Heart left ventricle (tissue), 16 donors: ENCODE measurements at places on chromosomes 2 and 18. TPM values are rescaled to one million over a fixed set of nuclear protein-coding genes. Genes with fewer than 3 reads are reported as not detected.

Gene TGIF1
- total RNA-seq, result 33.5 TPM

Gene DSG2
- total RNA-seq, result 41.0 TPM

- no peak for DNase-seq
These were observed 31.9 kb downstream of the EXOC6B start for GRCh38 chr2:72793798-72794440.

DNA sequence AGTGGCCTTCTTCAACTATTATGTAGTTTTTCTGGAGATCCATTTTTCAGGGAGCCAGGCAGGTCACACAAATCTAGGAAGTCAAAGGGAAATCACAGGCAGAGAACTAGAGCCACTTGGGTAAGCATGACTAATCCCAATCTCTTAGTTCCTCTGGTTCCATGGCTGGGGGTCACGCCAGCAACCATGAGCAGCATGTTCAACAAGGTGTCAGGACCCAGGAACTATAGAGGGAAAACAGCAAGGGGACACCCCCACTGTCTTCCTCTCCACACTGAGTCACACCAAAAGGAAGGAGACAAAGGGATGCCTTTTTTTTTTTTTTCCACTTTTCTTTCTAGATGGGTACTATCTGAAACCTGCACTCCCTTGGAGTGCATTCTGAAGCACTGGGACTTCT is 250.9 kb downstream of the OTX1 start:
- no peak for DNase-seq

GRCh38 chr2:222332116-222332515 is 33.3 kb upstream of the PAX3 start:
- DNase-seq, result no peak

- no peak for DNase-seq
These were observed 99.8 kb downstream of the PDE11A start for GRCh38 chr2:177972782-177973181.

GRCh38 chr2:40348038-40348437 is 103.9 kb downstream of the SLC8A1 start:
- DNase-seq, result peak; percentile 29

DNA sequence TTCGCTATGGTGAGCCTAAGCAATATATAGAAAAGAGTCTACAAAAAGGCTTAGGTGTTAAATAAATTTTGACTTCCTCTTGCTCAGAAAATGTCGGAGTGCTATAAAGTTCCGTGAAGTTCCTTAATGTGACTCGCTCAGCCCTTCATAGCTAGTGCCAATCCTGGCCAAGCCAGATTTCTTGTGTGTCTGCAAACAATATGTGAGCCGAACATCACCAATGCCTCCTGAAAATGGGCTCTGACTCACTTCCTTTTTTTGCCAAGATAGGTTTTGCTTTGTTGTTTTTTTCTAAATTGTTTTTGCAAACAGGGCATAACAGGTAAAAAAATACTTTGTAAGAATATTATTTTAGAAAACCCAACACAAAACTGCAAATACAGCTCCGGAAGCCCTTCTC is 26.1 kb downstream of the CDC42EP3 start:
- no peak for DNase-seq

- no peak for DNase-seq
These were observed 49.1 kb downstream of the FASTKD2 start for GRCh38 chr2:206814498-206814897.

Gene REG1B
- total RNA-seq, result 0.88 TPM

DNA sequence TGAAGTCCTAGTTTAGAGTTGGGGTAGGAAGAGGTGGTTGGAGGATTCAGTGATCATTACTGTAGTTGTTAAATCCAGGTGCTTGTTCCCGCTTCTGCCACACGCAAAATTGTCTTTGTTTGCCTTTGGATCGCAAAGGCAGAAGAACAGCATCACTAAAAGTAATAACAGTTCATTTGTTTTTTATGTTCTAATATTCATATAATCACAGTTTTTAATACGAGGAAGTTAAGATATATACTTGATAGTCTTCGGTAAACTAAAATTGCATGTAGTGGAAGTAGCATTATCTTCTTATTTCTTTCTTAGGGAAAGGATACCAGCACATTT is 365 bp downstream of the NDUFB3 start:
- no peak for DNase-seq

Gene HOXD12
- not detected for total RNA-seq

Gene TMEM178A
- 1.3 TPM for total RNA-seq

DNA sequence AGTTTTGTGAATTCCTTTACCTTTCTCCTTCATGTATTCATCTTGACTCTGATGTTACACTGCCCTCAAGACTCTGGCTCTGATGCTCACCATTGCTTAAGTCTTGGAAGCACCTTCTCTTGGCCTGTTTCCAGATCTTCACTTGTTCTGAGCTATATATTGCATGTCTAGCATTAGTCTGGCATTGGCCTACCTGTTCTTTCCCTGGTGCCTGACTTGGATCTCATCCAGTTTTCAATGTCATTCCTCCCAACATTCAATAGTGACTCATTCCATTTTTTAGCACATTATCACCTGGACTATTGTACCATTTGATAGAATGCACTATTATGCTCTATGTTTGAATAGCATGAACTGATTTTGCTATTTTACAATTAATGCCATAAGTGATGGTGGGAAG is 127.3 kb upstream of the NYAP2 start:
- DNase-seq, result no peak

Gene LANCL1
- total RNA-seq, result 37.8 TPM

Gene ZNF514
- 8.8 TPM for total RNA-seq

GRCh38 chr18:7393080-7393479 is 162.2 kb downstream of the LRRC30 start:
- no peak for DNase-seq

DNA sequence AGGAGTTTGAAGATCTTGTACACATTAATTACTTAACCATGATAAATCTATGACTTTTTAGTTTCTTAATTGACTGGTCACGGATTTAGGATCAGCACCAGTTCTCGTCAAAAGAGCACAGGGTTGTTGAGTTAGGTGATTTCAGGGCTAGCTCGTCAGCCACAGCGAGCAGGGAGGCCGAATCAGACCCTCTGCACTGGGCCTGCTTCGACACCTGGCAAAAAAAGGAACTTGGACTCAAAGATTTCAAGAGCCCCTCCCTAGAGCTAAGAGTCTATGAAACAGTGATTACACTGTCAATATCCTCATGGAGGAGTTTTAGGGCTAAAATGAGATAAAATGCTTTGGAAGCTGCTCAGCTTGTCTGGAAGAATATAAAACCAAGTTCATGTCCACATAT is 4.6 kb upstream of the SERTAD2 start:
- no peak for DNase-seq

DNA sequence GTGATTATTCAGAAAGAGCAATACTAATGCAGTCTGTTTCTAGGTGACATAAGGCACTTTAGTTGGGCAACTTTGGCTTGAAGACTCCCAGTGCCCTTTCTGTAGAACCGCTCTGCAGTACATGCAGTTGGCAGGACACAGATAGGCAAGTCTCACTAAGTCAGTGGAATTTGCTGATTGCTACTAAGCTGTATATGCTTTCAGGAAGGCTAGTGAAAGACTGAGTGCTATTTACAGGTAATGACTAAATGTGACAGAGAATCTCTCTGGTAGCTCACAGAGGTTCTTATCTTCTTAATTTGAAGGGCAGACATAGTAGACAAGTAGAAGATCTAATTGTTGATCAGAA is 243.0 kb downstream of the WDPCP start:
- DNase-seq, result no peak

DNA sequence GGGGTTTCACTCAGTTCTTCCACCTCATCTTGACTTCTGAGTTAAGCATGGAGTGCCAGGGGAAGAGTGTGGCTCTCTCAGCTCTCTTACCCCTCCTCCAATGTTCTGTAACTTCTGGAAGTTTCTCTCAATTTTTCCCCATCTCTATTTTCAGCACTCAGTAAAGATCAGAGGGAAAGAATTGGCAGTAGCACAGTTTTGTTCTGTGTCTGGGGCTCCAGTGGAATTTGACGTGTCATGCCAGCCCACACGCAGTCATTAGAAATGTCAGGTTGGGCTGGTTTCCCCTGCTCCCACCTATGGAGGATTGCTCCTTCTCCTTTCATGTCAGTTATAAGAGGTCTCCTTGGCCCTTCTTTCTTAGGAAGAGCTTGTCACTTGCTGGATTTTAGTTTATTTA is 104.6 kb upstream of the COL3A1 start:
- DNase-seq, result no peak
